Tibial artery (tissue), 4 donors: ENCODE measurements at places on chromosomes 4 and X.
A peak's percentile ranks its signal among the peaks of the same experiment; 100 is the strongest.

GRCh38 chr4:30763321-30763727 is 43.2 kb downstream of the PCDH7 start:
- no peaks in the 10 kb centered on the region for H3K27me3 ChIP-seq
- peaks cover 45% of the 10 kb centered on the region for H3K4me1 ChIP-seq
- no peak overlapping the region for H3K4me3 ChIP-seq
- no peak for DNase-seq
- H3K27ac ChIP-seq = no peak overlapping the region
- H3K36me3 ChIP-seq = no peaks in the 10 kb centered on the region

- H3K4me3 ChIP-seq = no peak overlapping the region
- no peak for DNase-seq
- no peak overlapping the region for H3K27ac ChIP-seq
- H3K36me3 ChIP-seq = no peaks in the 10 kb centered on the region
Measured at GRCh38 chrX:42944381-42944998, 166.5 kb upstream of the PPP1R2C start.

DNA sequence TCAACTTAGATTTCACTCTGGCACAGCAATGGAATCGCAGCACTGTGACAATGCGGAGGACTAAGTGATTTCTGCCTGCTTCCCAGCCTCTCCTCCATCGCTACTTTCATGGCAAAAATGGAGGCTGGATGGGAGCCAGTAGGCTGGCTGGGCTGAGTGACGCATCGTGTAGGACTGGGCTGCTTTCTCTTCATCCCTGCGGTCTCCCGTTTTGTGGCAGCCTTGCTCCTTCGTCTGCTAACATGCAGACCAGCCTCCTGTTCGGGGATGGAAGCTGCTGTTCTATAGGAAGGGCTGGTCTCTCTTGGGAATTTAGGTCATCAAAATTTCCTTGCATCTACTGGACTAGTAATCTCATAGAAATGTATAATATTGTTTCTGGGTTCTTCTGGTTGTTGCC is 15.8 kb upstream of the RGS12 start:
- H3K27ac ChIP-seq = no peak overlapping the region
- H3K36me3 ChIP-seq = no peaks in the 10 kb centered on the region
- DNase-seq = peak; percentile 13
- H3K27me3 ChIP-seq = no peaks in the 10 kb centered on the region
- H3K4me1 ChIP-seq = no peaks in the 10 kb centered on the region
- H3K4me3 ChIP-seq = no peak overlapping the region

- no peak overlapping the region for H3K4me3 ChIP-seq
- no peak for DNase-seq
- H3K27me3 ChIP-seq = no peaks in the 10 kb centered on the region
- H3K27ac ChIP-seq = no peak overlapping the region
- no peaks in the 10 kb centered on the region for H3K4me1 ChIP-seq
- no peaks in the 10 kb centered on the region for H3K36me3 ChIP-seq
Measured at GRCh38 chrX:136549226-136549625, 17.2 kb downstream of the VGLL1 start.

GRCh38 chr4:133493776-133494175 is 344.7 kb downstream of the PCDH10 start:
- no peak for DNase-seq
- H3K36me3 ChIP-seq = no peaks in the 10 kb centered on the region
- no peaks in the 10 kb centered on the region for H3K27me3 ChIP-seq
- no peaks in the 10 kb centered on the region for H3K4me1 ChIP-seq
- H3K4me3 ChIP-seq = no peak overlapping the region
- H3K27ac ChIP-seq = no peak overlapping the region

GRCh38 chr4:44674471-44674870 is 3.7 kb upstream of the GUF1 start:
- no peaks in the 10 kb centered on the region for H3K36me3 ChIP-seq
- no peaks in the 10 kb centered on the region for H3K27me3 ChIP-seq
- H3K4me3 ChIP-seq = no peak overlapping the region
- no peak for DNase-seq
- peaks cover 5% of the 10 kb centered on the region for H3K4me1 ChIP-seq

- H3K27me3 ChIP-seq = no peaks in the 10 kb centered on the region
- H3K4me1 ChIP-seq = no peaks in the 10 kb centered on the region
- no peak for DNase-seq
- H3K27ac ChIP-seq = no peak overlapping the region
- H3K36me3 ChIP-seq = no peaks in the 10 kb centered on the region
- no peak overlapping the region for H3K4me3 ChIP-seq
Measured at GRCh38 chr4:88828842-88829571, 131.4 kb upstream of the NAP1L5 start.

DNA sequence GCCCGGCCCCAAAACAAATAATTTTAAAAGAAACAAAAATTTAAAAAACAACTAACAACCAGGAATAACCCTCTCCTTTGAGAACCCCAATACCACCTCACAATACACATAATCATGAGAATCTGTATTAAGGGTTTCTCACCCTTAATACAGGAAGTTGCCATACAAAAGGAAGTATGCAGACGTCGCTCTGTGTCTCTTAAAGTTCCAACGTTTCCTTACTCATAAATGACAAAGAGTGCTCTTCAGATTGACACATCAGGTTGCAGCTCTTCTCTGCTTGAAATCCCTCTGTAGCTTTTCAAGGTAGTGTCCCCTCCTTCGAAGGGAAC is 73.9 kb upstream of the IRF2 start:
- no peaks in the 10 kb centered on the region for H3K27me3 ChIP-seq
- H3K4me3 ChIP-seq = no peak overlapping the region
- H3K27ac ChIP-seq = no peak overlapping the region
- no peaks in the 10 kb centered on the region for H3K36me3 ChIP-seq
- no peaks in the 10 kb centered on the region for H3K4me1 ChIP-seq

DNA sequence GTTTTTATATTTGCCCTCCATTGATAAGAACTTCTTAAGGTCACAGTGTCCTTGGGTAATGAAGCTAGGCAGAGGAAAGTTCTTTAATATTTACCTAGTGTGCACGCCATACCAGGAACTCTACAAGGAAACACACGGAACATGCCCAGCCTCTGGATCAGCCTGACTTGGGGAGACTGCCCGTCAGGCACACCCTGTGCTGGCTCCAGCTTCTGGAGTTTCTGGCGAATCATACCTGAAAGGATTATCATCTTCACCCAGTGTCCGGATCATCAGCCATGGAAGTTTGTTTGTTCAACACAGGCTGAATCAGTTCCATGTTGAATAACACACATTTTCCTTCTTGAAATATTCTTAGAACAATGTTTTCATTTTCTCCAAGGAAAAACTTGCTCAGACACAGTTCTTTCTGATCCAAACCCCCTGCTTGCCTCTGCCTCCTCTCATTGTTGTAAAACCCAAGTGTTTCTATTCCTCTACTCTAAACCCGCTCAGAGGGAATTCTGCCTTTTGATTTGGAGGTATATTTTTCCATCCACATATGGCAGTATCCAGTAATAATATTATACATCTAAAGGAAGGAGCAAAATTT is 176.7 kb downstream of the SHROOM3 start:
- H3K27ac ChIP-seq = peak overlapping the region; percentile 81
- peak overlapping the region; percentile 37 for H3K4me3 ChIP-seq

GRCh38 chrX:110004731-110005369 is 1.9 kb downstream of the TMEM164 start:
- H3K27me3 ChIP-seq = no peaks in the 10 kb centered on the region
- H3K4me1 ChIP-seq = peaks cover 7% of the 10 kb centered on the region
- no peak for DNase-seq
- no peaks in the 10 kb centered on the region for H3K36me3 ChIP-seq

DNA sequence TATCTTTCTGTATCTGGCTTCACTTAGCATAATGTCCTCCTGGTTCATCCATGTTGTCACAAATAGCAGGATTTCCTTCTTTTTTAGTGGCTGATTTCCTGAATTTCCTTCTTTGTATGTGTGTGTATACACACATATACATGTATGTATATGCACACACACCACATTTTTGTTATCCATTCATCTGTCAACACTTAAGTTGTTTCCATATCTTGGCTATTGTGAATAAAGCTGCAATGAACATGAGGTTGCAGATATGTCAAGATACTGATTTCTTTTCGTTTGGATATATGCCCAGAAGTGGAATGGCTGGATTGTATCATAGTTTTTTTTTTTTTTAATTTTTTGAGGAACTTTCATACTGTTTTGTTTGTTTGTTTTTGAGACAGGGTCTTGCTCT is 76.2 kb downstream of the WNK3 start:
- H3K4me3 ChIP-seq = no peak overlapping the region
- DNase-seq = no peak
- H3K36me3 ChIP-seq = no peaks in the 10 kb centered on the region

GRCh38 chr4:167020410-167020809 is 213.9 kb downstream of the SPOCK3 start:
- no peak for DNase-seq
- H3K27ac ChIP-seq = no peak overlapping the region
- no peaks in the 10 kb centered on the region for H3K27me3 ChIP-seq
- no peaks in the 10 kb centered on the region for H3K36me3 ChIP-seq
- H3K4me3 ChIP-seq = no peak overlapping the region

DNA sequence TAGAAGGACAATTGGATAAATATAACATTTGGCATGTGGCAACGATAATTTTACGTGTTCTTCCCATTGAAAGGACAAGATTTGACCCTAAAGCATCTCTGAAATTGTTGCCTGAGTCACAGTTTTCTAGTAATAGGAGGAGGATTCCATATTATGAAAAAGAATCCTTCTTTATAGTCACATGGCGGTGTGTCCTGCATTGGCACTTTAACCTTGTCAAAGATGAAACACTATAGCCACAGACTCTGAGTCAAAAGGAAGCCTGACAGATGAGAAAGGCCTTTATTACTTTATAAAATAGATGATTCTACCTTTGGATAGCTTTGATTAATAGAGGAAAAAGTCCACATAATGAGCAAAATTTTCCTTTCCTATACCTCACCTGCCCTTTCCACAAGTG is 11.5 kb downstream of the LNX1 start:
- no peaks in the 10 kb centered on the region for H3K36me3 ChIP-seq
- H3K27ac ChIP-seq = no peak overlapping the region
- peaks cover 4% of the 10 kb centered on the region for H3K4me1 ChIP-seq
- H3K27me3 ChIP-seq = no peaks in the 10 kb centered on the region
- H3K4me3 ChIP-seq = no peak overlapping the region

- no peaks in the 10 kb centered on the region for H3K27me3 ChIP-seq
- H3K4me3 ChIP-seq = no peak overlapping the region
- DNase-seq = no peak
- H3K36me3 ChIP-seq = no peaks in the 10 kb centered on the region
- no peaks in the 10 kb centered on the region for H3K4me1 ChIP-seq
- no peak overlapping the region for H3K27ac ChIP-seq
Measured at GRCh38 chr4:166987026-166987425, 247.3 kb downstream of the SPOCK3 start.

DNA sequence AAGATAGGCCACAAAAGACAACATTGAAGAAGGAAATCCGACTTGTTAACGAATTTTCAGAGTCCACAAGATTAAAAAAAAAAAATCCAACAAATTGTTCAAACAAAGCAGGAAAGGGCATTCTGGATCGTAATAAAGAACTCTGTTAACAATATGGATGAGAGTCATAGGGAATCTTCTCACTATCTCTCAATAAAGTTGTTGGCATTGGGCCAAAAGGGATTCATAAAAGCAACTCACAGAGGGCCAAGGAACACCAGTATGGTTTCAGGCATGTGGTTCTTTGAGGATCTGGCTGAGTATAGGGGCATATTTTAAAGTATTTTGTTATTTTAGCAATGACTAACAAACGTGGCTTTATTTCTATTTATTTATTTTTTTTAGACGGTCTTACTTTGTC is 49.5 kb downstream of the SHISA3 start:
- H3K36me3 ChIP-seq = no peaks in the 10 kb centered on the region
- H3K4me3 ChIP-seq = no peak overlapping the region
- no peaks in the 10 kb centered on the region for H3K27me3 ChIP-seq
- no peaks in the 10 kb centered on the region for H3K4me1 ChIP-seq

GRCh38 chrX:113726466-113726865 is 857.4 kb upstream of the HTR2C start:
- no peak overlapping the region for H3K27ac ChIP-seq
- H3K36me3 ChIP-seq = no peaks in the 10 kb centered on the region
- DNase-seq = no peak
- no peaks in the 10 kb centered on the region for H3K27me3 ChIP-seq
- H3K4me3 ChIP-seq = no peak overlapping the region

DNA sequence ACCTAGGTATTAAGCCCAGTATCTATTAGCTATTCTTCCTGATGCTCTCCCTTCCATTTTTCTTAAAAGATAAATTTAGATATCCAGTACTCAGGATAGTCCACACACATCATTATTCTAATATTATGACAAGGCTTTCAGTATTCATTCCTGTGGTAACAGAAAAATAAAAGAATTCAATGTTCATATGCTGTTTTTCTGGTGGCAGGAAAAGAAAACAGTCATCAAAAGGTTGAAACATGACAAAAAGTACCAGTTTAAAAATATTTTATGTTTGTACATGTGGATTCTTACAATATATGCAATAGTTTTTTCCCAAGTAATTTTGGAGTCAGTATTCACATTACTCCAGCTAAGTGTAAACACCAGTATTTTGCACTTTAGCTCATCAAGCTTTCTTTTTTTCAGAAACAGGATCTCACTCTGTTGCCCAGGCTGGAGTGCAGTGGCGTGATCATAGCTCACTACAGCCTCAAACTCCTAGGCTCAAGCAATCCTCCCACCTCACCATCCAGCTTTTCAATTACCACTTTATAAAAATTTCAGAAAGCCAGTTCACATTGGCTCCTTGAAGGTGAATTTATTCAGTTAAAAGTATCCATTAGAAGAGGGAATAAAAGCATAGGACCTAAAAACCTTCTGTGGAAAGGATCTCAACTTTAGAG is 2.3 kb downstream of the APBB2 start:
- H3K36me3 ChIP-seq = no peaks in the 10 kb centered on the region
- H3K4me3 ChIP-seq = peak overlapping the region; percentile 96
- H3K27me3 ChIP-seq = no peaks in the 10 kb centered on the region
- peak overlapping the region; percentile 29 for H3K27ac ChIP-seq
- peaks cover 32% of the 10 kb centered on the region for H3K4me1 ChIP-seq
- DNase-seq = no peak

- no peak overlapping the region for H3K4me3 ChIP-seq
- H3K36me3 ChIP-seq = no peaks in the 10 kb centered on the region
- H3K4me1 ChIP-seq = no peaks in the 10 kb centered on the region
- H3K27ac ChIP-seq = no peak overlapping the region
Measured at GRCh38 chr4:182863501-182863900, 53.7 kb downstream of the DCTD start.

DNA sequence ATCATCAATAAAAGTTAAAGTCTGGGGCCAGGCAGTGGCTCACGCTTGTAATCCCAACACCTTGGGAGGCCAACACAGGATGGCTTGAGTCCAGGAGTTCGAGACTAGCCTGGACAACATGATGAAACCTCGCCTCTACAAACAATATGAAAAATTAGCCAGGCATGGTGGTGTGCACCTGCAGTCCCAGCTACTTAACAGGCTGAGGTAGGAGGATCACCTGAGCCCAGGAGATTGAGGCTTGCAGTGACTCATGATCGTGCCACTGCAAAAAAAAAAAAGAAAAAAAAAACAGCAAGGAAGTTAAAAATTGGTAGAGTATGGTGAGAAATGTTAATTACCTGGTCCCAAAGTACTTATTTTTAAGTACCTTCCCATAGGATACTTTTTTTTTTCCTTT is 27.5 kb downstream of the FBXW7 start:
- no peaks in the 10 kb centered on the region for H3K4me1 ChIP-seq
- H3K27ac ChIP-seq = no peak overlapping the region
- no peaks in the 10 kb centered on the region for H3K36me3 ChIP-seq
- H3K4me3 ChIP-seq = no peak overlapping the region
- no peak for DNase-seq

- DNase-seq = no peak
- no peak overlapping the region for H3K27ac ChIP-seq
- H3K4me3 ChIP-seq = no peak overlapping the region
- H3K4me1 ChIP-seq = no peaks in the 10 kb centered on the region
- H3K36me3 ChIP-seq = no peaks in the 10 kb centered on the region
Measured at GRCh38 chr4:13558881-13559280, 14.6 kb upstream of the NKX3-2 start.
